ENCODE measurements at places on chromosomes 6 and 20.
A peak's percentile ranks its signal among the peaks of the same experiment; 100 is the strongest.

- DNase-seq, result no peak
These were observed 51.8 kb upstream of the MYB start for GRCh38 chr6:135129136-135129856.

DNA sequence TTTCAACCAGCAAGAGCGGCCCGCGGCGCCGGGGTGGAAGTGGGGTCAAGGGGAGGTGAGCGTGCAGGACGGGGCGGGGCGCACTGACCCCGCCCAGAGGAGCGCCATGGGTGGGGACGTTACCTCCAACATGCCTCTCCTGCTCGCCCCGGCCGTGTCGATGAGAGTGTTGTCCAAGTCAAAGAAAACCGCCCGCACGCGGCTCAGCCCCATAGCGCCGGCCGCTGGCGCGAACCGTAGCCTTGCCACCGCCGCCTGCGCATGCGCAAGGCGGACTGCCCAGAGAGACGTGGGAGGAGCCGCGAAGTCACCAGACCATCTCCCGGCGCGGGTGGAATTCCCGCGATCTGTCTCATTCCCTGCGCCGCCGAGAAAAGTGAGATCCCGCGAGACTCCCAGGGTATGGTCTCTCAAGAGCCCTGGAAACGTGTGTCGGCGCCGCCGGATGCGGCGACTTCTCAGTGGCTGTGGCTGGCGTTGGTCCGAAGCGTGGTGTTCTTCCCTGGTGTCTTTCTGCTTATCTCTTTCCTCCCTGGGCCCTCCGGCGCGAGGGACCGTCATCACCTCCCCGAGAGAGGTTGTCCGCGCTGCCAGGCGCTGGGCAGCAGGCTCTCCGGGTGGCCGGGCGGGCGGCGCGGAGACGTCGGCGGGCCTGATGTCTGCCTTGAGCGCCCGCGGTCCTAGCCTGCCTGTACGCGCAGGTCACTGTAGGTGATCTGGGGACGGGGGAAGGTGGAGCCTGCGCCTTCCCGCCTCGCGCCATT, at the start of gene NANP:
Gene NANP, minus strand, starts transcription at position 279 of the 764 bp plus-strand sequence. Its CDS starts 66 bp downstream, at position 213.
- peak; percentile 92 for DNase-seq

GRCh38 chr6:19895866-19896692, 58.9 kb downstream of the ID4 start:
- peak; percentile 5 for DNase-seq

DNA sequence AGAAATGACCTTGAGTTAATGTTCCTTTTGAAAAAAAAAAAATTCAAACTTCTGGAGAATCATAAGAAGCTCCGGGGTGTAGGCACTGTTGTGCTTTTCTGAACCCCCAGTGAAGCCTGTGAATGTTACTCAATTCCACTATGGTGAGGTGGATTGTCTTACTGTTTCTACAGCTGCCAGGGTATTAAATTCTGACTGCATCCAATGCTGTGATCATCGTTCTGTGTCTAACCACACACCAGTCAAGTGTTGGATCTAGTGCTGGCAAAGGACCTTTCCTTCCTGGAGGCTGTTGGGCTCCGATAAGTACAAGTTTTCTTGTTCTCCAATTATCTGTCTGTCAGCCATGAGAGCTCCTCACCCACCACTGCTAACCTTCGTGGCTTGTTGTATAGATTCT, 162.0 kb upstream of the EPHA7 start:
- DNase-seq, result no peak

DNA sequence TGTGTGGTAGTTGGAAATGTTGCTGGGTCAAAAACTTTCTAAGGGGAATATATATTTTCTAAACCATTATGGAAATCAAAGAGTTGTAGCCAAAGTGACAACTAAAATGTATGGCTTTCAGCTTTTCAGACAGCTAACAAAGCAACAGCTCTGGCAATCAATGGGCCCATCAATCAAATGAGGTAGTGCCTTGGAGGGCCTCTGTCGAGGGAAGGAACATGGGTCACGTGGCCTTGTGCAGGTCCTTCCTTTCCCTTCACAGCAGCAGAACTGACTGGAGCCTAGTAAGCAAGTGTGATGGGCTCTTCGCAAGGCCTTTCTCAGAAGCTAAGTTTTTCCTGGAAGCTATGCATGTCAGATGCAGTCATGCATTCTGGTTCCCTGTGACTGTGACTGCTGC, 17.9 kb downstream of the FAXC start:
- DNase-seq, result no peak
